ENCODE measurements at places on chromosomes 6 and 20.
A peak's percentile ranks its signal among the peaks of the same experiment; 100 is the strongest.

GRCh38 chr6:34068462-34069044, 77.3 kb downstream of the GRM4 start:
- no peak for DNase-seq

DNA sequence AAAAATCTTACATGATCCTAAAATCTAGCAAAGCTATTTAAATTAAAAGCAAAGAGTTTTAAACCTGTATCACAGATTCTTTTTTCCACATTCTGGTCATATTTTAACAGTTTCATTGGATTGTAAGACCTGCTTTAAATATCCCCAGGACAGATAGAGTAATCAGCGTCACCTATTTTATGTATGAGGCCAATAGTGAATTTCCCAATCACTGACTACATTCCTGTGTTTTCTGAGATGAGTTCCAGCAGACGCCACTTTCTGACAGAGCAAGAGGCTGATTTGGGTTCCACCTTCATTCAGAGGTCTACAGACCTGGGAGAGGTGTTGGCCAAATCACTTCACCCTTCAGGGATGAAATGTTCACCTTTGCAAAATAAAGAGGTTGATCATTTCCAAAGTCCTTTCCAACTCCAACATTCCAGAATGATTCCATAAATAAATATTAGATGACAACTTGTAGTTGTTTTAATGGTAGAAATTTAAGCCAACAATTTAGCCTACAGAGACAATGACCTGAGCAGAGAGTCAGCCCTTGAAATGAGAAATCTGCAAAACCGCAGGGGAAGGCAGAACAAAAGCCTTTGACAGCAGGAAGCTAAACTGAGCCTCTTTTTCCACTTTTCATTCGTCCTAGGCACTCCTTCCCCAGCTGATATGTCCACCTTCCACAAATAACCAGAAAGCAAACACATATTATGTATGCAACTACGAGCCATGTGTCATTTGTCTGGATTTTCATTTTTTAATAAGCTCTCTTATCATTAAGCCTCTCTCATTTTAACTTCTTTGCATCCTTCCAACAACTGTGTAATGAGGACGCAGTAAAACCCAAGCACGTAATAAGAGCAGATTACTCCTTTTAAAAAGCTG, 105.2 kb downstream of the TFAP2A start:
- no peak for DNase-seq

- DNase-seq, result no peak
These were observed 16.0 kb downstream of the RPS12 start for GRCh38 chr6:132830334-132830751.

GRCh38 chr6:8535519-8535918, 100.2 kb upstream of the SLC35B3 start:
- DNase-seq, result no peak

GRCh38 chr6:87407561-87407900, 241 bp upstream of the CFAP206 start:
- no peak for DNase-seq

- DNase-seq, result no peak
These were observed 27.6 kb upstream of the RIMS4 start for GRCh38 chr20:44837946-44838345.

DNA sequence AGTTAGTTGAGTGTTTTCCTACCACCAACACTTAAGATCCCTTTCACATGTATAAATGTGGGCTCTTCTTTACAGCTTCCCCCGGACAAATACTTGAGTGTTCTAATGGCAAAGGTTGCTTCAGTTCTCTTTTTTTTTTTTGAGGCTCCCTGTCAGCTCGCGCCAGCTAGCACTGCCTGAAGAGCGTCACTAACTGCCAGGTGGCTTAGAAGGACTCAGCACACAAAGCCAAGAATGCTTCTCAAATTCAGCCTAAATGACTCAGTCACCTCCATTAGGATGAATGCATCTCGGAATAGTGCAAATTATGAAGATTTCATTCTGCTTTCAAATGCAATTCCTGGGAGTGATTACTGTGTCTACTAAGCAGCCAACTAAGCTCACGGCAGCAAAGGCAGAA, 150.7 kb upstream of the BTBD3 start:
- no peak for DNase-seq

DNA sequence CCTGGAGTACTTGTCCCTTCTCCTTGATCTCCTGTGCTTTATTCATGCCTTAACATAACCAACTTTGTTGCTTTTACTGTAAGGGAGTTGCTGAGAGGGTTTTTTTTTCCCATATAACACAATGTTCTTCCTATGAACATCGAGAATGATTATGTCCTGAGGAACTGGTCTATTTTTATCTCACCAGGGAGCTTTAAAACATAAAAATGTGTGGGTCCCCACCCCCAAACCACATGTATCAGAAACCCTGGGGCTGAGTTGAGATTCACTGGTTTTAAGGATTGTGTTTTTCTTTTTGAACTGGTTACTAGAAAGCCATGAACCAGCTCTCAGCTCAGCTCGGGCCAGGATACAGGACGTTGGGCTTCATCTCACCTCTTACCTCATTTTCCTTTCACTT, 118.5 kb upstream of the JAG1 start:
- DNase-seq, result no peak

DNA sequence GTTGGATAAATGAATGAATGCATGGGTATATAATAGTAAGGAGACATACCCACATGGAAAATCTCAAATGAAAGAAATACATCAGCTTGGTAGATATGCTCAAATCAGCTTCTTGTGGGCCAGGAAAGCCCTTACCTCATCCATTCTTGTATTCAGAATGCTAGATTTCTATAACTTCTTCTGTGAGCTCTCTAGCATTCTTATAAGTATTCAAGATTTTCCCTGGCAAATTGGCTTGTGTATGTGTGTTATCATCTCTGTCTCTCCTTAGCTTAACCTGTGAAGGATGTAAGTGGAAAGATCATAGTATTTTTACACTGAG, 100.8 kb downstream of the OR2B2 start:
- DNase-seq, result no peak

DNA sequence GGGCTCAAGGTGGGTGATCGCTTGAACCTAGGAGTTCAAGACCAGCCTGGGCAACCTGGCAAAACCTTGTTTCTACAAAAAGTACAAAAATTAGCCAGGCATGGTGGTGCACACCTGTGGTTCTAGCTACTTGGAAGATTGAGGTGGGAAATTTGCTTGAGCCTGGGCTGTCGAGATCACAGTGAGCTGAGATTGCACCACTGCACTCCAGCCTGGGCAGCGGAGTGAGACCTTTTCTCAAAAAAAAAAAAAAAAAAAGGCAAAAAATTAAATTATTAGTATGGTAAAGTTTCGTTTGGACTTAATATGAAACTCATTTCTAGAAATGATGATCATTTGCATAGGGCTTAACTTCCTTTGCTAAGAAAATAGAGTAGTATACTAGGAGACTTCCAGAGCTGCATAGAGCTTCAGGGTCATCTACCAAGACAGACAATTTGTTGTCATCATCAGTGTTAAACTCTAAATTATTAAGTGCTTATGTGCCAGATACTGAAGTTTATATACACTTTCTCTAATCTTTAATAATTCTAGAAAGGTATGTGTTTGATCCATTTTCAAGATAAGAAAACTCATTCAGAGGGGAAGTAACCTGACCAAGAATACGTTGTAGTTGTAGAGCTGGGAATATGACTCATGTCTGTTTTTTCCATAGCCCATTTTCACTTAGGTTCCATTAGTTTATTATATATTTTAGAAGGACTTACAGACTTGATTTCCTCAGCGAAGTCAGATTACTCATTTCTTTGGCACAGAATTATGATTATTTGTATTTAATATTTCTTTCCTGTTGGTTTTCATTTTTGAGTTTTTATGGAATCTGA, 84.5 kb downstream of the SLC16A10 start:
- DNase-seq, result no peak

DNA sequence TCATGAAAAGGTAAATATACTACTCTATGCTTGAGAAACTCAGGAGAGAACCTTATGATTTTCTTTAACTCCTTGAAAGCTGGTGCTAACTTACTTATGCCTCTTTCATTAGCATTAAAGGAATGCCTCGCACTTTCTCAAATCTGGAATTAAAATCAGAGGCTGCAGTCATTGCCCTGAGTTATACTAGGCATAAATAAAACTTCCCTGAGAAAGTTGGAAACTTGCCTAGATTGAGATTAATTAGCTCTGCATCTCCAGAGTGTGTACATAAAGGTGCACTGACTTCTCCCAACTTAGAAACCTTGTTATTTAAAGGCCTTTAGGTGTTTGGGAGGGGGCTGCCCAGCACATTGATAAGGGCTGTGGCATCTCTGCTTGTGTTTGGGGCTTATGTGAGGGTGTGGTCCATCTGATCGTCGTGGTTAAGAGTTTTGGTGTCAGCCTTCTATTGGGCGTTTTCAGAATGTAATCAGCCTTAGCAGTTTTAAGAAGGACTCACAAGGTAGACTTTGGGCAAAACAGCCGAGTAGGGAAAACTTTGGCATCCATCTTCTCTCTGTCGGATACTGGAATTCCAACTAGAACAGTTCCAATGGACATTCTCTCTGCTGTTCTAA, 32.1 kb upstream of the CCN6 start:
- no peak for DNase-seq

DNA sequence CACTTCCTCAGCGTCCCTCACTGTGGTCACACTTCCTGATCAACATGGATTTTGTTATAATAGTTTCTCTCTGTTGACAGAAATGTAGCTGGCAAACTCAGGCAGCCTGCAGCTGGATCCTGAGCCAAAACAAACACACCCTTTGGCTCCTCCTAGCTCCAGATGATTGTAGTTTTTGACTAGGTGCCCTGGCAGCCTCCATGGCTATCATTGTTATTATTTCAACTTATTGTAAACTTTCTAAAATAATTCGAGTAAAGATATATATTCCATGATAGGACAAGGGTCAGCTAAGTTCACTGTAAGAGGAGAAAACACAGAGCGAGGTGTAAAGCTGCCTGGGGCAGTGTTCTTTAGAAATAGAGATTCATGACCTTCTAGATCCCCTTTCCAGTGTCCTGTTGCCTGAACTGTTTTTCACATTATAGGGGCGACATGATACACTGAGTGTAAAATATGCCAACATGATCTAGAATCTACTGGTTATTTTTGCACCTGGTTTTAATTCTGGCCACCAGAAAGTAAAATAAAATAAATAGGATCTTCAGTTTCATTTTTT, 98.2 kb upstream of the HDGFL1 start:
- DNase-seq, result no peak

GRCh38 chr20:53940907-53941545, 129.4 kb downstream of the BCAS1 start:
- DNase-seq, result peak; percentile 25

DNA sequence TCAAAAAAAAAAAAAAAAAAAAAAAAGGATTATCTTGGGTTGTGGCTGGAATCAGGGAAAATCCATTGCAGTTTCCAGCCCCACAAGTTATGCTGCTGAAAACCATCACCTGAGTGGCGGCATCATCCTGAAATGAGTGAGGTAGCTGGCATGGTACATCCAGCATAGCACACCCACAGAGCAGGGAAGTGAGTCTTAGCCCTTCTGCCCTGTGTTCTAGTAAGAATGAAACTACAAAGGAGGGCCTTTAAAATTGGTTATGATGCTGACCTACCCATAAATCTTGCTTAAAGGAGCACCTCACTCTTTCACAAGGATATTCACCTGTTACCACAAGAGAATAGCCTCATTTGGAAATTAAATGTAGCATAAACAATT, 119.2 kb downstream of the NFATC2 start:
- DNase-seq, result no peak

DNA sequence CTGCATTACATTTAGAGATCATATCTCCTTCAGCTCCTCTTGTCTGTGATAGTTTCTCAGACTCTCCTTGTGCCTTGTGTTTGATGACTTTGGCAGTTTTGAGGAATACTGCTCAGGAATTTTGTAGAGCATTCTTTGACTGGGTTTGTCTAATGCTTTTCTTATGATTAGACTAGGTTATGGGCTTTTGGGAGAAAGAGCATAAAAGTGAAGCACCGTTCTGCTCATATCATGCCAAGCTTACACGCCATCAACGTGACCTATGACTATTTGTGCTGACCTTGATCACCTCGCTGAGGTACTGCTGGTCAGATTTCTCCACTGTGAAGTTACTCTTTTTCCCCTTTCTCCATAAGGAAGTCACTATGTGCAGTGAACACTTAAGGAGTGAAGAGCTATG, 256.0 kb downstream of the LY86 start:
- no peak for DNase-seq

DNA sequence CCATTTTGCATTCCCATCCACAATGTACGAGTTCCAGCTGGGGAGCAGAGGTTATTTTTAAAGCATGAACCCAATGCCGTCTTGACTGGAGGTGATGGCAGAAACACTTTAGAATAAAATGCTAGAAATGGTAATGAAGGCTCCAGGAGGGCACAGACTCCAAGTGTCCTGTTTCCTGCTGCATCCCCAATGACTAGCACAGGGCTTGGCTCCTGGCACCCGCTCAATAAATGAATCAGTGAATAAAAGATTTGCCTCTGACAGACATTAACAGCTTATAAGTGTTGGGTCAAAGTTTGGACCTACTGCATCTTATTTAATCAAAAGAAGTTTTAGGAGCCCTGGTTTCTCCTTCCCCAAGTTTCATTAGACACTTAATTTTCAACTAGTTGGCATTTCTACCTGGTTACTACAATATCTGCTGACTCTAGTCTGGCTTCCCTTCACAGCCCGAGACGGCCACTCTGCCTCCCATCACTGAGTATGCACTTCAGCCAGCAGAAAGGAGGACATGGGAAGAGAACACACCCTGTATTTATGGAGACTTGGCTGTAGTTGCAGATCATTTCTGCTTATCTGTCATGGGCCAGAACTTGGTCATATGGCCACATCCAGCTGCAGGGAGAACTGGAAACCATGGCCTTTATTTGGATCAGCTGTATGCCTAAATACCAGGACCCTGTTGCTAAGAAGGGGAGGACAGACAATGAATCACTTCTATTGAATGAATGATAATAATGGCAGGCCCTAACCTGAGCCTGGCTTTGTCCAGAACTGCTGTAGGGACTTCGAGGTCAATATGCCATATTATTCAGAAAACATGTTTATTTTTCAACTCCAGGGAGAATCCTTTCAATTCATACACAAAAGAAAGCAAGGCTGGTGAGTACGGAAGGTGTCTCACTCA, 63.1 kb downstream of the TTI1 start:
- no peak for DNase-seq

GRCh38 chr6:134683783-134684422, 266.0 kb downstream of the ALDH8A1 start:
- DNase-seq, result no peak

- no peak for DNase-seq
These were observed 646.7 kb upstream of the PTCHD4 start for GRCh38 chr6:48757661-48758060.

GRCh38 chr6:10733863-10734262, 11.0 kb downstream of the TMEM14C start:
- no peak for DNase-seq
